ENCODE measurements at places on chromosomes 13 and 19.

DNA sequence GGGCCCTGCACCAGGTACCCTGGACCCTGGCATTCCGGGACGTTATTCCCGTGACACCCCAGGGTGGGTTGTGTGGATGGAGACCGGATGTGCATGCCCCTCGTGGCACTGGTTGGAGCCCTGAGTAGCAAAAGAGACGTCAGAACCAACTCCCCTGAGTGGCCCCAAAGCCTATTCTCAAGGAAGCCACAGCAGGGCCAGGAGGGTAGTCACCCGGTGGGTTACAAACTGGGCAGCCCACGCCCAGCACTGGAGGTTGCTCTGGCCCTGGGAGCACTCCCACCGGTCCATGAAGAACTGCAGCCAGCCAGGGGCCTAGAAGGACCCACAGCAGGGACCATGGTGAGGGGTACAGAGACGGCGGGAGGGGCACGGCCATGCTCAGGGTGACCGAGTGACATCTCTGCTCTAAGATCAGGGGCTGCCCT lies 7.5 kb downstream of the KLF16 start:
- no peak for DNase-seq

- peak; percentile 36 for DNase-seq
These were observed 15.2 kb upstream of the EHD2 start for GRCh38 chr19:47697863-47698609.

DNA sequence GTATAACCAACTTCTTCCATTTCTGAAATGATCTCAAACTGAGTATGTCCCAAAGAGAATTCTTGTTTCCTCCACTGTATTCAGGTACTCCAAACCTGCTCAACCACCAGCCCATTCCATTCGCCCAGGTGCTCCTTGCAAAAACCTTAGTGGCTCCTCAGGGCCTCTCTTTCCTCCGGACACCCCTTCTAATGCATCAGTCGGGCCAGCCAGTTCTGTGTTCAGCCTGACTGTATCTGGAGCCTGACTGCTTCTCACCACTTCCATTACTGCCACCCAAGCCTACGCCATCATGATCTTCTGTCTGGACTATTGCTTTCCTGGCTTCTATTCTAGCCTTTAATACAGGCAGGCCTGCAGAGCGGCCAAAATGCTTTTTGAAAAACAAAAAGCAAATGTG lies 1.5 kb downstream of the PHF11 start:
- no peak for DNase-seq

- DNase-seq: no peak
These were observed 104.7 kb upstream of the KL start for GRCh38 chr13:32911506-32911905.

- DNase-seq: no peak
These were observed 47.8 kb downstream of the NDFIP2 start for GRCh38 chr13:79528759-79529191.

Data from anterior cingulate cortex (tissue), 58 donors.